ENCODE measurements at places on chromosomes 12 and 14. TPM values are rescaled to one million over a fixed set of nuclear protein-coding genes. Genes with fewer than 3 reads are reported as not detected.

Gene SRRM4
- not detected for total RNA-seq

Gene MYL2
- total RNA-seq: not detected

Gene SLC10A1
- total RNA-seq: not detected

Gene OTUB2
- 5.3 TPM for total RNA-seq

Gene EMP1
- total RNA-seq: 181 TPM

Gene PPP1R1A
- total RNA-seq: not detected

Gene TAS2R7
- total RNA-seq: not detected
